ENCODE measurements at places on chromosomes 1 and 21. TPM values are rescaled to one million over a fixed set of nuclear protein-coding genes. Genes with fewer than 3 reads are reported as not detected.

- H3K27ac ChIP-seq: peak overlapping the region; percentile 96
- no peaks in the 10 kb centered on the region for H3K27me3 ChIP-seq
- H3K4me1 ChIP-seq: peaks cover 26% of the 10 kb centered on the region
Measured at GRCh38 chr1:16888860-16889816, 6.6 kb upstream of the RNU1-2 start.

DNA sequence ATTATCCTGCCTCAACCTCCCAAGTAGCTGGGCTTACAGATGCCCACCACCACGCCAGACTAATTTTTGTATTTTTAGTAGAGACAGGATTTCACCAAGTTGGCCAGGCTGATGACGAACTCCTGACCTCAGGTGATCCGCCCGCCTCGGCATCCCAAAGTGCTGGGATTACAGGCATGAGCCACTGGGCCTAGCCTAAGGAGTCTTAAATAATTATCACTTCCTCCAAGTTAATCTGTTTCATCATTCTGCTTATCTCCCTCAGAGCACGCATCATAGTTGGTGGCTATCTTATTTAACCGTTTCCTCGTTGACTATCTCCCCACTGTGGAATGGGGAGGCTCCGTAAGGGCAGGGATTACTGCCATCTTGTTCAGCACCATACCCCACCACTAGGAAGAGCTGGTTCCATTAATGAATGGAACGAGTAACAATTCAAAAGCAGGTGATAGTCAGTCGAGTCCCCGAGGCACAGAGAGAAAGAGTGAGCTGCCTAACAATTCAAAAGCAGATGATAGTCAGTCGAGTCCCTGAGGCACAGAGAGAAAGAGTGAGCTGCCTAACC is 52.7 kb downstream of the GLUL start:
- no peak overlapping the region for H3K4me3 ChIP-seq
- H3K27me3 ChIP-seq: peaks cover 3% of the 10 kb centered on the region
- H3K4me1 ChIP-seq: peaks cover 4% of the 10 kb centered on the region
- H3K27ac ChIP-seq: no peak overlapping the region

DNA sequence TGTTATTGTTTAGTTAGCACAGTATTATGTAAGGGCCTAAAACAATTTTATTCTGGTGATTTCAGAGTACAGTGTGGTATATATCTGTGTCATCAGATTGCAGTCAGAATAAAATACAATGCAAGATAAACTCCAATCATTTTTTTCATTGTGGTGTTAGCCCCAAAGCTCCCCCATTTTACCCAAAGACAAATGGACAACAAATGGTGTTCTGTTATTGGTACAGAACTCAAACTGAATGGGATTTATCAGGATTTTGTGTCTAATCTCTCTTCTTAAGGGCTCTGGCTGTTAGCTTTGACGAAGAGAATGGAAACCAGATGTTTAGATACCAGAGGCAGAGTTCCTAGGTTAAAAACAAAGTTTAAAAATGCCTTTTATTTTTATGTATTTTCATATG is 163.1 kb upstream of the USP25 start:
- DNase-seq: no peak
- H3K4me3 ChIP-seq: no peak overlapping the region
- no peaks in the 10 kb centered on the region for H3K4me1 ChIP-seq
- H3K36me3 ChIP-seq: no peaks in the 10 kb centered on the region

DNA sequence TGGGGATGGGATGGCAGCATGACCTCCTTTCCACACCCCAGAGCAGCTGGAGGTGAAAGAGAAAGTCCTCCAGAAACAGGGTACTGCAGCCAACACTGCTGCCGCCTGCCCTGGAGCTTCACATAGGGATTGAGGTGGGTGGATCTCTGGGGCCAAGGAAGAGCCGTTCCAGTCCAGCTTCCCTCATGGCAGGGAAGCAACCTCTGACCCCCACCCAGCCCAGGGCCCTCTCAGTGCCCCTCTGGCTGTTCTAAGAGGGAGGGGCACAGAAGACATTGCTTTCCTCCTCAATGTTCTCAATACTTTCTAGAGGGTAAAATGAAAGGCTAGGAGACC is 5.7 kb downstream of the KIF21B start:
- H3K27me3 ChIP-seq: no peaks in the 10 kb centered on the region
- peak overlapping the region; percentile 61 for H3K4me3 ChIP-seq
- peaks cover 1% of the 10 kb centered on the region for H3K36me3 ChIP-seq
- H3K4me1 ChIP-seq: peaks cover 95% of the 10 kb centered on the region
- no peak for DNase-seq

DNA sequence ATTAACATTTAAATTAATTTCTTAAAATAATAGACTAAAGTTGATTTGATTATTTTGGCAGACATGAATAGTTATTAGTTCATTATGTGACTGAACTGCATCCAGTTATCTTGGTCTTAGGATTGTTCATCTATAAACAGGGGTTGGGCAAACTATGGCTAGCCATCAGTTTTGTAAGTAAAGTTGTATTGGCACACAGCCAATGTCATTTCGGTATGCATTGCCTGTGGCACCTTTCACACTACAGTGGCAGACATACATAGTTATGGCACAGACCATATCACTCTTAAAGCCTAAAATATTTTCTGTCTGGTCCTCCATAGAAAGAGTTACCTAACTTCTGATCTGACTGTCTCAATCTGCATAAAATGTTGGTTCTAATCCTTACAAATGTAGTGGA is 27.2 kb downstream of the ADGRL2 start:
- H3K27ac ChIP-seq: no peak overlapping the region
- H3K36me3 ChIP-seq: no peaks in the 10 kb centered on the region
- no peak overlapping the region for H3K4me3 ChIP-seq

GRCh38 chr21:44439211-44439600 is 16.1 kb upstream of the LRRC3 start:
- no peak overlapping the region for H3K27ac ChIP-seq
- H3K27me3 ChIP-seq: no peaks in the 10 kb centered on the region
- no peaks in the 10 kb centered on the region for H3K36me3 ChIP-seq
- H3K4me3 ChIP-seq: no peak overlapping the region
- DNase-seq: no peak

DNA sequence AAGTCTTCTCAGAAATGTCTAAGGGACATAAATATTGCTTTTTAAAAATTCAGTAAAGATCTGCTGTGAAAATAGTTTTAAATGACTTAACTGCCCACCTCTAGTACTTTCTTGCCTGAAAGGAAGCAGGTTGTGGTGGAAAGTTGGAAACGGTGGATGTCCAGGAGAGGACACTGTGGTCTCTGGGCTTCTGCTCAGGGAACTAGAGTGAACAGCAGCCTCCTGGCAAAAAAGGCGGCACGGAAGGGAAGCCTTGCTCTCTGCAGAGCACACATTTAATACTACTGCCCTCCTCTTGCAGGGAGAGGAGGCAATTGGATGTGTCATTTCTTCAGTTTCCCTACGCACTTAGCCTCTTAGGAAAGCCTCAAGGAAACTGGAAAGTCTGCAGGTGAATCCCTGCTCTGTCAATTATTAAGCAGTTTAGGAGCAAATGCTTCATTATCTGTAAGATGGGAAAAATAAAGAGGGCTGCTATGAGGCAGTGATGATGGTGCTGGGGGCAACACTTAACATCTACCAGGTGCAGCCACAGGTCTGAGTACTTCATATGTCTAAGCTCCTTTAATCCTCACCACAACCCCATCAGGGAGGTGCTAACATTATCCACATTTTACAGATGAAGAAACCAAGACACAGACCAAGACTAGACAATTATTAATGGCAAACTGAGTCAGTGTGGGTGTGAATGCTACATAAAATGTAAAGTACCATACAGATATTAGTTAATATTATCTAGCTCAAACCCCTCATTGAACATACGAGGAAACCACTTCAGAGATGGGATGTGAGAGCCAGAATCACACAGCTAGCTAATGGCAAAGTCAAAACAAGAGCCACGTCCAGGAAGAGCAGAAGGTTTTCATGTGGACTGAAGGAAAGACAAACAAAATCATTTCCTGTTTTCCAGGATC is 108.9 kb upstream of the ADAR start:
- H3K27me3 ChIP-seq: no peaks in the 10 kb centered on the region
- peaks cover 15% of the 10 kb centered on the region for H3K4me1 ChIP-seq
- no peak overlapping the region for H3K27ac ChIP-seq
- H3K36me3 ChIP-seq: no peaks in the 10 kb centered on the region

GRCh38 chr1:204733289-204733688 is 47.8 kb upstream of the LRRN2 start:
- no peaks in the 10 kb centered on the region for H3K4me1 ChIP-seq
- H3K27ac ChIP-seq: no peak overlapping the region
- no peak overlapping the region for H3K4me3 ChIP-seq
- peaks cover 14% of the 10 kb centered on the region for H3K27me3 ChIP-seq

- H3K4me1 ChIP-seq: peaks cover 46% of the 10 kb centered on the region
- peak; percentile 93 for DNase-seq
- H3K36me3 ChIP-seq: no peaks in the 10 kb centered on the region
- peaks cover 3% of the 10 kb centered on the region for H3K27me3 ChIP-seq
- peak overlapping the region; percentile 97 for H3K27ac ChIP-seq
Measured at GRCh38 chr21:45615145-45615711, 28.3 kb upstream of the PCBP3 start.

LCE1E gene
- total RNA-seq: not detected

ZC3H12A gene
- 45.3 TPM for total RNA-seq

ANKRD45 gene
- total RNA-seq: not detected

Measured in naive thymus-derived CD8-positive, alpha-beta T cell (primary cell).